ENCODE measurements at places on chromosomes 5 and 9. TPM values are rescaled to one million over a fixed set of nuclear protein-coding genes. Genes with fewer than 3 reads are reported as not detected.

DNA sequence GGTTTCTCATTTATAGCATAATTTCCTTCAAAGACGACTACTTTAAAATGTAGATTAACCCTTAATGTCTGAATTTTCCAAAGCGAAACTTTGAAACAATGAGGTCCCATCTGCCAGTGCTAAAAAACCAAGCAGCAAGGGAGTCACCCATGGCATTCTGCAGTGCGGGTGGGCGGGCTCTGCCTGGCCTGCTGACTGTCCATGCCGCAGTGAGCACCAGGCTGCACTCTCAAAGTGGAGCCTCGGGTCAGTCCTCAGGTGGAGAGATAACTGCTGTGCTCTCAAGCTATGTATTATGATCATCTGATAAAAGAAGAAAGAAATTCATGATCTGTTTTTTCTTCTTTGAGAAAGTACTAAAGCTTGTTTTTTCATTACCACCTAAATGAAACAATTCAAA, 581.6 kb downstream of the CETN3 start:
- no peak for DNase-seq

GRCh38 chr5:157613385-157614245, 38.0 kb upstream of the ADAM19 start:
- no peak for DNase-seq

GRCh38 chr9:32776201-32776600, 7.1 kb upstream of the TMEM215 start:
- DNase-seq: no peak

GRCh38 chr5:16754601-16755000, 137.8 kb upstream of the RETREG1 start:
- DNase-seq: no peak

DNA sequence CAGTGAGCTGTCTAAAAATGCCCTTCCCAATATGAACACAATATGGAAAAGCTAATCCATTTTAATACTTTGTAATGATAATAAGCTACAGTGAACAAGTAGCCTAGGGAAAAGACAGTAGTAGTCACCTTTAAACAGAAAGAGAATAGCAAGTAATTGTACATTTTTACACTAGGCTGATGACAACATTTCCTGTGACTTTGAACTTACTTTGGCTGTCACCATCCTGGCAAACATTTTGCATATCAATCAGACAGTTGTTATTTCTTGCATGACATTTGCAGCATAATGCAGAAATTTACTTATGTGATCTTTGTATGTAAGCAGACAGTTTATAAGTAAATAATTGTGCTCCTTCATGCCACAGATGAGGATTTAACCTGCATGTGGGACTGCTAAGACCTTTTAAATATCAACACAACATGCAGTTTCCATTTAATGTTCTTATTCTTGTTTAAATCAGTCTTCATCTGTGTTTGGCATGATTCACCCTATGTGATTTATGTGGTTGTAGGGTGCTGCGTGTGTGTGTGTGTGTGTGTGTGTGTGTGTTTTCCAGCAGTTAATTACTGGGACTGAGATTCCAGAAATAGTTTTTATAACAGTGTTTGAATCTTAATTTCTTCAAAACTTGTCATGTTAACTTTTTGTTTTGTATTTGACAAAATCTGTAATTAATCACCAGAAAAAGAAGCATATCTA, 997.1 kb upstream of the ARRDC3 start:
- no peak for DNase-seq

GRCh38 chr5:151897020-151897552, 27.6 kb downstream of the GLRA1 start:
- no peak for DNase-seq

- DNase-seq: no peak
Measured at GRCh38 chr9:101427957-101428655, 7.5 kb downstream of the ALDOB start.

- DNase-seq: no peak
Measured at GRCh38 chr5:173003360-173003759, 19.8 kb downstream of the ATP6V0E1 start.

DNA sequence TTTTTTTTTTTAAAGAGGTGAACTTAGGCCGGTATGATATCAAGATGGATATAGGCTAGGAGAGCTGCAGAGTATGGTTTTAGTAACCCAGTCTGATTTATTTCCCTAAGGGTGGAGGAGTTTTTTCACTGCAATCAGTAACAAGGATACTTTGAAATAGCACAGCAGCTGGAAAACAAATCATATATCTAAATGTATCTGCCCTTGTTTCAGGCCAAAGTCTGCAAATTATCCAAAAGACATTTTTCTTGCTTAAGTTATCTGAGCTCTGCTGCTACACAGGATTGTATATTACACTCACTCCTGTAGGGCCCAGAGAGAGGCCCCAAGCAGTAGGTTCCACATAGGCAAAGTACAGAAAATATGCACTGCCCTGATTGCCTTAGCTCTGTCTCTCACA, 222.4 kb downstream of the NTRK2 start:
- no peak for DNase-seq

DNA sequence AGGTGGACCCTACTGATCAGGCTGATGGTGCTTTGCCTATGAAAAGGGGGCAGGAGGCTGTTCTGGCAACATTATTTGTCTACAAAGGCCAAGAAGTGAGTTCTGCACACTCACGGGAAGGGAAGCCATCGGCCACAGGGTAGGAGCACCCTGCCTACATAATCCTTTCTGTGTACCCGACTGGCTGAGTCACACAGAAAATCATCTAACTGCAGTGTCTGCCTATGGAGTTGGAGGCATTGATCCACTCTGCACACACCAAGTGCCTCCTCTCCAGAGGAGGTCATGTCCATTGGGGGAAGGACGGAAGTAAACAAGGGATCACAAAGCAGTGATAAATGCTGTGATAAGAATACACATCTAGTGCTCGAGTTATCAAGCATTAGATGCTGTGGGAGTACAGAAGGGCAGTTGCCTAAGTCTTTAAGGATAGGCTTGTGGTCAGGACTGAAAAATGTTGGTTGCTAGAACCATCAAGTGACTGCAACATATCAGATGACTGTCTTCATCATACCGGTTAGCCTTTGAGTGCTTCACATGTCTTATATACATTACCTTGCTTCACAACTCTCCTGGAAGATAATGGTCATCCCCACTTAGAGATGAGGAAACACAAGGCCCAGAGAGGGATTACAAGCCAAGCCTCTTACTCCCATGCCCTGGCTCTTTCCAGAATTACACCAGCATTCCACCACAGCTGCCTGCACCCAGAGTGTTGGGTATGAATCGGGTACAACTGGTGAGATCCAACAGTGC, 1.3 kb upstream of the SLC2A8 start:
- DNase-seq: no peak

DNA sequence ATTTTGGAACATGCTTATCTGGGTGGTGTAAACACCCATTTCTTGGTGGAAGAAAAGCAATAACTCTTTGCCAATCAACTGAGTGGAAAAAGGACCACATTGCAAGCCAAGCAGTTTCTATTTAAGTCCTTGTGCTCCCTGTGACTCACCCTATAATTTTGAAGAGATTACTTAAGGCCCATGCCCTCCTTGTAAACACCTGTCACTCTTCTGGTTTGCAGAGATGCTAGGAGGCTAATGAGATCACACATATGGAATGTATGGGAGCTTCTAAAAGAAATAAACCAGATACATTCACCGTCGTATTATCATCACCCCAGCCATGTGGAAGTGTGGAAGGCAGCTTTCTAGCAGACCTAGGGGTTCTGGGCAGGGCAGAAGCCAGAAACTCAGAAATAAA, 337.1 kb downstream of the GADD45G start:
- no peak for DNase-seq

Gene COL5A1
- 9.5 TPM for total RNA-seq

Gene PCDHGA11
- total RNA-seq: 2.7 TPM

Gene RASGRF2
- total RNA-seq: 11.3 TPM

Gene FOXD4L3
- total RNA-seq: not detected

Gene FRRS1L
- 3.3 TPM for total RNA-seq

Gene LCN12
- total RNA-seq: 2.1 TPM

Gene TPPP
- total RNA-seq: 0.48 TPM

Gene TAS2R1
- total RNA-seq: not detected
